ENCODE measurements at places on chromosomes 1 and 21.

- no peak for DNase-seq
Observed at GRCh38 chr1:92831368-92831761, 475 bp upstream of the RPL5 start.

DNA sequence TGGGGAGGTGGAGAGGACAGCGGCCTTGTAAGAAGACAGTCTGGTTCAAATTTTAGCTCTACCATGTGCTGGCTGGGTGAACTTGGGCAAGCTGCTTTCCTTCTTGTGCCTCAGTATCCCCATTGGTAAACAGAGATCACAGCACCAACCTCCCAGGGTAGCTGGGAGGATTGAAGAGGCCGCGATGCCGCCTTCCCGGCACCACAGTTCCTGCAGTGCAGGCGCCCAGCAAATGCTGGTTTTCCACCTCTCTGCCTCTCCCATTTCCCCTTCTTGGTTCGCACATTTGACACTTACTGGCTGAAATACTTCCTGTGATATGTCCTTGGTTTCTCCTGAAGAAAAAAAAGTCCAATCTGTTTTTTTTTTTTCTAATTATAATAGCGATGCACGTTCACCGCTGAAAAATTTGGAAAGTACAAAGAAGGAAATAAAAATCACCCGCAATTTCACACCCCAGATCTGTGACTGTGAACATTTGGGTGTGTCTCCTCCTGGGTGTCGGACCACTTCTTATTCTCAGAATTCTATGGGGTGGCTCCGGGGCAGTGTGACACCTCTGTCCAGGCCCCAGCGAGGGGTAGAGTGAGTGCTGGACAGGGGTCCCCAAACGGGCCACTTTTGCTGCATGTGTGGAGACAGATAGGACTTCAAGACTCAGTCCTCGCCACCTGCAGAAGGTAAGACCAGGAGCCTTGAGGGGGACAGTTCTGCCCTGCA is 73.1 kb downstream of the RUNX3 start:
- DNase-seq, result no peak

DNA sequence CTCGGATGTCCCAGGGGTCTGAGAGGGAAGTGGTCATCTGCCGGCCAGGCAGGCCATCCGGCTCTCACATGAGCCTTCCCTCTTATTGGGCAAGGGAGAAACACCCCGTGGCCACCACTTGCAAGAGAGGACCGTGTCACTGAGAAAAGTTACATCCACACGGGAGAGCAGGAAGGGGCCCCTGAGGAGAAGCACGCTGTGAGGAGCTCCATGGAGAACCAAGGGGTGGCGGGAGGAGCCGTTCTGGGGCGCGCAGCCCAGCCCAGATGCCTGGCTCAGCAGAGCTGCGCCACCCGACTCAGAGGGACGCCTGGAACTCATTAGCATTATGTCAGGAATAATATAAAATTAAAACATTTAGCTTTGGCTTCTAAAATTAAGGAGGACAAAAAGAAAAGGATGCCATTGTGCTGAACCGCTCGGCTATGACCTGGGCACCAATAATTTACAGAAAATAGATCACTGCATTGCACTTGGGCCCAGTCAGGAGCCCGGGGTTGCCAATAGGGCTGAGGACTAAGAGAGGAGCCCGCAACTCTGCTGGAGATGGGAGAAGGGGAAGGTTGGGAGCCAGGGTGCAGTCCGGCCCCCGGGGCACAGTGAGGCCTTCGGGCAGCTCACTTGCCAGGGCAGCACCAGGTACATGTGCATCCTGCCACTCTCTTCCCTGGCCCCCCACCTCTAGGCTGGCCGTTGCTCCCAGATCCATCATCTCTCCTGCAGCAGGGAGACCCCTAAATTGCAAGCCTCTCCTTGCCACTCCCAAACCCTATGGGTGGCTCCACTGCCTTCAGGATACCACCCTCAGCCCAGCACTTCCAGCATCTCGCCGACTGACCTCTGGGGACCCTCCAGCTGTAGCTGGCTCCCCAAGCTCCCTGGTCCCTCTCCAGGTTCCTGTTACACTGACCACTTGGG is 84.8 kb downstream of the DMRTB1 start:
- no peak for DNase-seq

GRCh38 chr1:15707239-15707925 is 23.3 kb downstream of the PLEKHM2 start:
- no peak for DNase-seq

DNA sequence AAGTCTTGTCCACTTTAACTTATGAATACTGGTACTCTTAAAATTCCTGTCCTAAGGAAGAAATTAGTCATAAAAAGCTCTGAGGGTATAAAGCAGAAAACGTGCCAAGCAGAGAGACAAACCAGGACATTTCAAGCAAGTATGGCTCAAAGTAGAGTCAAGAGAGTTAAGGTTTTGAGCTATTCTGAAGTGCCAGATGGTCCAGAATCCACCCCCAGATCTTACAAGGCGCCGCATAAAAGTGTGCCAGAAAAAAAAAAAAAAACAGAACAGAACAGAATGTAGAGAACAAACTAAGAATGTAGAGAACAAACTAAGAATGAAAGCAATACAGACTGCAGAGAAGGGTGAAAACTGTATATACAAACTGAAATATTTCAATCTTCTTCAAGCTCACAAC is 12.5 kb downstream of the EPS15 start:
- no peak for DNase-seq

DNA sequence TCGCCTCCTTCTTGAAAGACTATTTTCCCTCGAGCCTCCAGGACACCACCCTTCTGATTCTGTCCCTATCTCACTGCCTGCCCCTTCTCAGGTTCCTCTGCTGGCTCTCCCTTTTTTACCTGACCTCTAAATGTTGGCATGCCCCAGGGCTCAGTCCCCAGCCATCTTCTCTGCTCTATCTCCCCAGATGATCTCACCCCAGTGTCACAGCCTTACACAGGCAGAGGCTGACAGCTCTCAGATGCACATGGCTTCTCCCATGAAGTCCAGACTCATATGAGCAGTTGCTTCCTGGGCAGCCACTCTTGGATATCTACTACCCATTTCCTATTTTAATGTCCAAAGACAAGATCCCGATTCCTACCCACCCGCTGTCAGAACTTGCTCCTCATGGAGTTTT is 37.5 kb downstream of the RXRG start:
- DNase-seq, result no peak

GRCh38 chr1:233368106-233368788 is 40.7 kb downstream of the MAP3K21 start:
- no peak for DNase-seq

All from KG1 (cell line).